ENCODE measurements at places on chromosomes 4 and X.

DNA sequence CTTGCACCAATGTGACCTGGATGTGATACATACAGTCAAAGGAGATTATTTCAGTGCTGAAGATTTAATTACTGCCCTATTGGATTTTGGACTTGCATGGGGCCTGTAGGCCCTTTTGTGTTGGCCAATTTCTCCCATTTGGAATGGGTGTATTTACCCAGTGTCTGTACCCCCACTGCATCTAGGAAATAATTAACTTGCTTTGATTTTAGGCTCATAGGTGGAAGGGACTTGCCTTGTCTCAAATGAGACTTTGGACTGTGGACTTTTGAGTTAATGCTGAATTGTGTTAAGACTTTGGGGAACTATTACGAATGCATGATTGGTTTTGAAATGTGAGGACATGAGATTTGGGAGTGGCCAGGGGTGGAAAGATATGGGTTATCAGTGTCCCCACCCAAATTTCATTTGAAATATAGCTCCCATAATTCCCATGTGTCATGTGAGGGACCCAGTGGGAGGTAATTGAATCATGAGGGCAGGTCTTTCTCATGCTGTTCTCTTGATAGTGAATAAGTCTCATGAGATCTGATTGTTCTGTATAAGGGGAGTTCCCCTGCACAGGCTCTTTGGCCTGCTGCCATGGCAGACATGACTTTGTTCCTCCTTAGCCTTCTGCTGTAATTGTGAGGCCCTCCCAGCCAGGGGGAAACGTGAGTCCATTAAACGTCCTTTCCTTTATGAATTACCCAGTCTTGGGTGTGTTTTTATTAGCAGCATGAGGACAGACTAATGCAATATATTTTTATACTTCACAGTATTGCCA, 362.2 kb upstream of the SPANXN4 start:
- DNase-seq, result no peak

DNA sequence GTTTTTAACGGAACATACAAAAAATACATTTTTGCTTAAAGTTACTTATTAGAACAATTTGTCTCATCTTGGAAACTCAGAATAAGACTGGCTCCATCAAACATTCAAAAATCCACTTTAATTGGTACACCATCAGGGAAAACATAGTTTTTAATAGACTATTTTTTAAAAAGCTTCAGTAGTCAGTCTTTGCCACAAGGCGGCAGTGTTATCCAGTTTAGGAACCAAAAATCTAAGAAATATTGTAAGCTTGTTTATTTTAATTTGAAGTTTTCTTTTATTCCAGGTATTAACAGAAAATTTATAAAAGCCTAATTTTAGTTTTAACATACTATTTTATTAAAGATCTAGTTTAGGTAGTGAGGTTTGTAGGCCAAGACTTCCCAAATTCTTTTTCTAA, 107.7 kb downstream of the APOOL start:
- DNase-seq, result no peak

- no peak for DNase-seq
Observed at GRCh38 chrX:151153086-151153485, 23.3 kb upstream of the GPR50 start.

- DNase-seq, result no peak
Observed at GRCh38 chr4:152368001-152368400, 167.9 kb downstream of the FBXW7 start.

GRCh38 chr4:88807499-88807898, 109.9 kb upstream of the NAP1L5 start:
- DNase-seq, result no peak

DNA sequence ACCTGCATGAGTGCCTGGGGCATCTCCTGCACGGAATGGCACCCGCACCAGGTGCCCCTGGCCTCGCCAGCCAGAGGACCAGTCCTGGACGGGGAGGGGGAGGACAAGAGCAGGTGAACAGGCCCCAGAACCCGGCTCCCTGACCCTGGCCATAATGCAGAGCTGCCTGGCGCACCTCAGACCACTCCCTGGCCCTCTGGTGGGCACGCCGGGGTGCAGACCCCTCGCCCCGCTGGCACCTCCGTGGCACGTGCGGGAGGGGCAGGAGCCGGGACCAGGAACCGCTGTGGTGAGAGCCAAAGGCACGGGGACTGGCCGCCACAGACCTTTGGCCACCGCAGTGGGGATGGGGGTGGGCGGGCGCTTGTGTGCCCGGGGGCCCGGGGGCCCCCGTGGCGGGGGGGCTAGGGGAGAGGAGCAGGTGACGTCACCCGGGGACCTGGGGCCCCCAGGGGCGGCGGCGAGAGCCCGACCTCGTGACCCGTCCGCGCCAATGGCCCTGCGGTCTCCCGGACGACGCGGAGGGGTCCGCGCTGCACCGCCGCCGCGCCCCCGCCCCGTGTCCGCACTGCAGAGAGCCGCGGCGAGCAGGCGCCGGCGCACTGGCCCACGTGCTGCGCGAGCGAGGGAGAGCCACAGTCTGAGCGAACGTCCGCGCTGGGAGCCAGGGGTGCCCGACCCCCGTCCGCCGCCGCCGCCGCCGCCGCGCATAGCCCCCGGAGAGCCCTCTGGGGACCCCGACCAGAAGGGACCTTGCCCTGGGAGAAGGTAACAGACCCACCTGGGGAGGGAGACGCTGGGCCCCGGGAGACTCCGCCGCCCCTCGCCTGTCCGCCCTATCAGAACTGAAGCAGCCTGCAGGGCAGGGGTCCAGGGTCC, at the start of gene PNMA3:
Gene PNMA3, plus strand, starts transcription at position 600 of the 879 bp plus-strand sequence. CDS start 586 bp downstream, outside the sequence.
- DNase-seq, result peak; percentile 2

DNA sequence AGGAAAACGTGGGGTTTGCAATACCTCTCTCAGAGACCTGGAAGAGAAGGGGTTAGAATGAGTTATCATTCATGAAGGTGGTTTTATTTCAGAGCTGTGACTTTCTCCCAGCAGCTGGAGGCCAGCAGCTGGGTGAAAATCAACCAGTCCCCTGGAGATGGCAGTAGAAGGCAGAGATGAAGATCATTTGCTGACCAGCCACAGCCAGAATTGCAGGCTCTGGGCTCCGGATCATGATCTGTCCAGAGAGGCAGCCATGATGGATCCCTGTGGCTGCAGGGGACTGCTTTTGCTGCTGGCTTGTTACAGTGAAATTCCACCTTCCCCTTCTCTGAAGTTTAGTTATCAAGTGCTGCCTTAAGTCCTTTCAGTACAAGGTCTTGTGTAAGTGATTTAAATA, 46.9 kb upstream of the TAB3 start:
- DNase-seq, result no peak

DNA sequence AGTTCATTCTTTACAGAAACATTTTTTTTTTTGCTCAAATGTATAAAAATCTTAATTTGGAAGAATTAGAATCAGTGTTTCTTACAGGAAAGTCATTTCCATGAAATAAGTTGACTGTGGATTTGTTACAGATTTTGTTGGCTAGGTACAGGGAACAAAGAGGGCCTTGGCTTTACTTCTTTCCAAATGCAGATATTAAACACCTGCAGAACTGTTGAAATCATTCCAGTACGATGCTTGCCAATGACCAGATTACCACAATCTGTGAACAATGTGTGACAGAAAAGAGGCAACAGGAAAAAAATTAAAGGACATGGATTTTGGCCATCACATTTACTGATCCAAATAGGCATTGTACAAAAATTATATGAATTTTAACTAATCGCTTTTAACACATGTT, 70.8 kb downstream of the ANXA10 start:
- DNase-seq, result no peak

GRCh38 chr4:3177426-3177825, 71.5 kb upstream of the MSANTD1 start:
- DNase-seq, result no peak

DNA sequence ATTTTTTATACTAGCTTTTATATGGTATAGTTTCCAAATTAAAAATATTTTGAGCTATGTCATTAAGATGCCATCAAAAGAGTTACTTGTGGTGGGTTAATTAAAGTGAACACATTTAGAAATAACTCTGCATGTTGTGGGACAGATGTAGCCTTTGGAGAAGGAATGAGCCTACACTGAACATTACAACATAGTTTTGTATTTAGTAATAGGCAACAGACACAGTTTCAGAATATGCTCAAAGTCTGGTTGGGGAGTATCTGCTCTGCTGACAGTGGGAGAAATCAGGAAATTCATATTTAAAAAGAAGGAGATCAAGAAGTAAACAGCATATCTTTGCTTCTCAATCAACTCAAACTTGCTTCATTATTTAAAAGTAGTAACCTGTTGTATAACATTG, 23.7 kb downstream of the EMCN start:
- no peak for DNase-seq

DNA sequence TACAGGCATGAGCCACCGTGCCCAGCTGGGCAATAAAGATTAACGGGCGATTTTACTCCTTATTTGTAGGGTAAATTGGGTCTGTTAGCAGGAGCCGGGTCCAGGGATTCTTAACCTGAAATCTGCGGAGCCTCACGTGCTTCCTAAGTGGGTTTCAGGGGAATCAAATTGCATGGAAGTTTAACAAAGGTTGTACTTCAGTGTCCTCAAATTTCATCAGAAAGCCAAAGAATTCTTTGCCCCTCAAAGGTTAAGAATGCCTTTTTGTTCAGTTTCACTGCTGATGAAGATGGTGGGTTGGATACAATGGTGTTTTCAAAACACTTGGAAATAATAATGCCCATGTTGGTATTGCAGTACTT, 67.9 kb downstream of the AFF1 start:
- no peak for DNase-seq

GRCh38 chr4:11632483-11632882, 203.8 kb upstream of the HS3ST1 start:
- no peak for DNase-seq

GRCh38 chr4:12447451-12447850, 1018.8 kb upstream of the HS3ST1 start:
- DNase-seq, result no peak

DNA sequence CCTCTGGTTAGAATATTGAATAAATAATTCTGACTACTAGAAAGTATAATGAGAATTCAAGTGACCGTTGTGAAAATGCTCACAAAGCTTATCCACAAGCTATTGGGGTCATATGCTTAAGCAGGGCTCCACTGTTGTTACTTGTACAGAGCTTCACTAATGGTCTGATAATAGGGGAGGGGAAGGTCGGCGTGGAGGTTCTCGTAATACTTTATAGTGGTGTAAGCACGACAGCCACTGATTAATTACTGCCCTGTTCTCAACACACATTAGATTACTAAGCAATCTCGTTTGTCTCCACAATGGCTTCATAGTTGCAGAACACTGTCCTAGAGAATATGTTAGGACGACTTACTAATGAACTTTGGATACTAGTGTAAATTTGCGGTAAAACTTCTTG, 11.6 kb downstream of the UNC5C start:
- DNase-seq, result no peak

- no peak for DNase-seq
Observed at GRCh38 chr4:75345423-75345822, 168.8 kb downstream of the RCHY1 start.

GRCh38 chr4:56301181-56301996, 85.9 kb downstream of the AASDH start:
- DNase-seq, result peak; percentile 55

DNA sequence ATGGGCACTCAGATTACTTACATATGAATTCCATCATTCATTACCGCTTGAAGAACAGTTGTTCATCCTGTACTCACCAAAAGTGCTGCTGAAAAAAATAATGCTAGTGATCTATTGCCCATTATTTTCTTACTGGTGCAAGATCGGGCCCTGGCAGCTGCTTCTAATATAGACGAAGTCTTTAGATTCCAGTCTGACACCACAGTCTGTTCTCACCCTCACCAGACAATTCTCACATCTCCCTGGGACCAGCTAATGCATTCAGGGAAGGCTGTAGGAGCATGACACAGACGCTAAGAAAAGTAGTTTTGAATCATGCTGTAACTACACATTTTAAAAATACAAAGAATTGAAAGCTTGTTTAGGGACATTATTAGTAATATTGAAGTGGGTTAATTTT, 13.8 kb downstream of the GEMIN8 start:
- DNase-seq, result no peak

DNA sequence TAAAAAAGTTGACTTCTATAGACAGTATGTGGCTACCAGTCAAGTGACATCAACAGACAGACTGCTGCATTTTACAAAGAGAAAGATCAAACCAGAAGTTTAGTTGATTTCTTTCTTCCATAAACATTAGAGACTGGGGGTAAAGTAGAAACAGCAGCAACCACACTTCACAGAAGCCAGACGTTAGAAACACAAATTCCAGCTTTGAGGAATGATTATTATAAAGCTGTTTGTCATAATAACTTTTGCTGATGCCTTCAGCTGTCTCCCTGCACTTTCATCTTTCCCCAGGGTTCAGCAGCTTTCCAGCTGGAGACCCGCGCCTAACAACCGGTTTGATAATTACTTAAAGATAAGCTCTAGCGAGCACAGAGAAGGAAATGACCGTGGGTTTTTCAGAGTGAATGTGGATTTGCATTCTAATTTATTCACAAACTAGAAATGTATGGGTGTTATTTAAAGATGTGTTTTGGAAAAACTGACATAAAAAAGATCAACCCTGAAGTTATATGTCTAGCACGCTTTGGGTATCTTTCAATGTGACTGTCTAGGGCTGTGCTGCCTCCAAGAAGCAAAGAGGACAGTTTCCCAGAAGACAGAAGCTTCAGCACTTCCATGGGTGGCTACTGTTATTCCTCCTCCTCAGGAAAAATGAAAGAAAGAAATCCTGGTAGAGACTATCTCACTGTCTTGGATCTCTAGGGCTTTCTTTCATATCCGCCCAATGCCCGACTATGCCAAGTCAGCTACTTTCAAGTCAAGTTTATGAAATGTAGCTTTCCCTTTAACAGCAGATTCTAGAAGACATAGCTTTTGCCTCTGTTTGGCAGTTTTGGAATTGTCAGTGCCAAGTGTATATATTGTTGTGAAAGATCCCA, 15.0 kb upstream of the ENAM start:
- DNase-seq, result no peak

DNA sequence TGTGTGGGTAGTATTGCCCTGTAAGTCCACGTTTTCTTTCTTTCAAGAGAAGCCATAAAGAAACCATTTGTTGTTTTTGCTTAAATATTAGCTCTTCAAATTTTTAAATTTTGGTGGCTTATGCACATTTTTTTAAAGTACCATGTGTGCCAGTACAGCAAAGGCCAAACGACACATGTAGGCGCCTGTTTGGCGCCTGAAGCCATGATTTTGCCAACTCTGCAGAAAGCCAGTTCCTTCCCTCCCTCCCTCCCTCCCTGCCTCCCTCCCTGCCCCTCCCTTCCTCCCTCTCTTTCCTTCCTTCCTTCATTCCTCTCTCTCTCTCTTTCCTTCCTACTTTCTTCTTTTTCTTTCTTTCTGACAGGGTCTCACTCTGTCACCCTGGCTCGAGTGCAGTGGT, 65.9 kb upstream of the LIMCH1 start:
- no peak for DNase-seq

- no peak for DNase-seq
Observed at GRCh38 chrX:124493984-124494383, 147.6 kb downstream of the SH2D1A start.

GRCh38 chr4:80619070-80619674, 283.6 kb downstream of the CFAP299 start:
- DNase-seq, result no peak

- no peak for DNase-seq
Observed at GRCh38 chrX:9396930-9397329, 67.9 kb upstream of the TBL1X start.

GRCh38 chr4:82652062-82652461, 90.3 kb upstream of the TMEM150C start:
- no peak for DNase-seq

- DNase-seq, result no peak
Observed at GRCh38 chr4:139337612-139338011, 35.3 kb upstream of the NDUFC1 start.

GRCh38 chr4:148444296-148445070, 2.3 kb upstream of the NR3C2 start:
- DNase-seq, result peak; percentile 44

- DNase-seq, result no peak
Observed at GRCh38 chrX:107849747-107850421, 24.2 kb downstream of the MID2 start.
